Cardiac fibroblast (primary cell): ENCODE measurements at places on chromosomes 6 and 20.

DNA sequence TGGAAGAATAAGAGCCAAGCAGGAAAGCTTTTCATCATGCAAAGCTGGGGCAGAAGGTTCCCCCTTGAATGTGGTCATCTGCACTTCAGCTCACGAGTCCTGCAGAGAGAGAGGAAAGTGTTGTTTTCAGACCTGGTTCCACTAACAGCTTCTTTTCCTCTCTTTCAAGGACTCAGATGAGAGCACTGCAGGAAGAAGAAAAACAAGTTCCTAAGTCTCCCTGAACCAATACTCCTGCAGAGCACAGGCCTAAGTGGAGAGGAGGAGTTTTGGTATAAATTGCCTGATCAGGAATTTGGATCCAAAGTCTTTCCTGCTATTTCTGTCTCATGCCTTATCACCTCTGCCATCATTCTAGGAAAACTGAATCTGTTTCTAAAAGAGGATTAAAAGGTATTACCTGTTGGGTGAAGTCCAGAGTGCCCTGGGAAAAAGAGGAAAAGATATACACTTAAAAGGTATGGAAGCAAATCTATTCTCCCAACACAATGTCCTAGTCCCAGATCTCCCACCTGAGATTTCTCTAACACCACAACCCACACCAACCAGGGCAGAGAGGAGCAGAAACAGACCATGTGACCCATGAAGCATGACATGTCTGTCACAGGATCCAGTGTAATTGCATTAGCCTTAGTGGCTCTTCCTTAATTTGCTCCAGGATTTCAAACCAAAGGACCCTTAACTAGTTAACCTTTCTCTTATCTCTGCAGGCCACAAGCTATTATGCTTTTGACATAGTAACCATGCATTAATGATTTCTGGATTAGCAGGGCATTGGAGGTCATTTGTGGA lies 12.2 kb downstream of the HLA-DRB5 start:
- no peak for DNase-seq

DNA sequence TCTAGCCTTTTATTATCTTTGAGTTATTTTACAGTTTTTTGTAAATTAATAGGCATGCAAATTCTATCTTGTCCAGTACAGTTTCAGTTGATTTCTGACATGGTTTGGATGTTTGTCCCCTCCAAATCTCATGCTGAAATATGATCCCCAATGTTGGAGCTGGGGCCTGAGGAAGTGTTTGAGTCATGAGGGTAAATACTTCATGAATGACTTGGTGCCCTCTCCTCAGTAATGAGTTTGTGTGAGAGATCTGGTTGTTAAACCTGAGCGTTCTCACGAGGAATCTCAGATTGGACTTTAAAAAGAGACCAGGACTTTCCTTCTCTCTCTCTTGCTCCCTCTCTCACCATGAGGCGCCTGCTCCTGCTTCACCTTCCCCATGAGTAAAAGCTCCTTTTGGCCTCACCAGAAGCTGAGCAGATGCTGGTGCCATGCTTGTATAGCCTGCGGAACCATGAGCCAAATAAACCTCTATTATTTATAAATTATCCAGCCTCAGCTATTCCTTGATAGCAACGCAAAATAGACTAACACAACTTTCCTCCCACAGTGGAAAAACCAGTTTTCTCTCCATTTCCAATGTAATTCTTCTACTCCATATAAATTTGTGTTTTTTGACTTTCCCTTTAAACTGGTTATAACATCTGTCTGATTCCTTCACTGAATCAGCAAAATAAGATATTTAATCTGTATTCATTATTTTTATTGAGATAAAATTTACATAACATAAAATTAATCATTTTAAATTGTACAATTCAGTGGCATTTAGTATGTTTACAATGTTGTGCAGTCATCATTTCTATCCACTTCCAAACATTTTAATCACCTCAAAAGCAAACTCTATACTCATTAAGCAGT lies 78.7 kb upstream of the PRSS16 start:
- DNase-seq, result peak; percentile 48

DNA sequence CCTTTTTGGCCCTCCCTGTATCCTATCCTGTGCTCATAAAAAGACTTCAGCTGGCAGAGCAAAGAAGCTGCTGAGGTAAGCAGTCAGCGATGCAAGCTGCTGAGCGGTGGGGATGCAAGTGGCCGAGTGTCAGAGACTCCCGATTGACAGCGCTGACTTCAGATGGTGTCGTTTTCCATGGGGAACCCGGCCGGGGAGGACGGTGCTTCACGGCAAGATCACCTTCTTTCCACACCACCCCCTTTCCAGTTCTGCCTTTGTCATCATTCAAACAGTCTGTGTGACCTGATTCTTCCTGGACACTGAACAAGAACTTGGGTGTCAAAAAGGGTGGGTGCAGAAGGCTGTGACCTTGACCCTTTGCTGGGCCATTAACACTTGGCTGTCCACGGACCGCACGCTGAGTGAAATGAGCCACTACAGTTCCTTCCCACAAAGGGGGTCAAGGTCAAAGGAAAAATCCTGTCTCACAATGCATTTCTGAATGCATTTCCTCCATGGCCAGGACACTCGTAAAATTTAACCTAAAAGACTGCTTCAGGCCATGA lies 52.9 kb upstream of the UNC93A start:
- DNase-seq, result no peak

GRCh38 chr6:143264379-143264778 lies 186.1 kb downstream of the ADAT2 start:
- no peak for DNase-seq

DNA sequence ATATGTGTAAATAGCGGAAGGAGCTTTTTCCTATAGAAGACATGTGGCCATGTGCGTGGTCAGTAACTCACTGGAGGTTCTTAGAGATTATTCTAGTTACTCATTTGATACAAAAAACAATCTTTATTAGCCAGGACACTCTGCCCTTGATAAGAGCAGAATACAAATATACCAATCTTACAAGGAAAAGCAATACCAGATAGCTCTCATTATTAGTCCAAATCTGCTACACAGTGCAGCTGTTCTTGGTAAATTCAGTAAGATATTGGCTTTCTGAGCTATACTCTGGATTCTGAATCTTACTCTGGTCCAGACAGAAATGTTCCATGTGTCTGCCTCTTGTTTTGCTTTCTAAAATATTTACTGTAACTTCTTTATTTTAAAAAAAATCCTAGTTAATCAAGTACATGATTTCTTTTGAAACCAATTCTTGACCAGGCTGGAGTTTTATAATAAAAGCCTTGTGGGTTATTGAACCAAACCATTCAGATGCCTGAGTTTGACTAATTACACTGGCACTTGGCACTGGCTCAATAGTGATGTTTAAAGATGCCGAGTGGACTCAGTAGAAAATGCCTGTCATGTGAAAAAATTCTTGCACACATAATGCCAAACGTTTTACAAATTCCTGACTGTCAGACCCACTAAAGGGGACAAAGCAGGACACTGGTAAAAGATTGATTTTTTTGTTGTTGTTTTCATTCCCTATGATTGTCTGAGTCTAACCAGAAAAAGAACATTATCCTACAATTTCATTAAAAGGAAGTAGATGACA lies 242.8 kb upstream of the TCF21 start:
- peak; percentile 58 for DNase-seq

DNA sequence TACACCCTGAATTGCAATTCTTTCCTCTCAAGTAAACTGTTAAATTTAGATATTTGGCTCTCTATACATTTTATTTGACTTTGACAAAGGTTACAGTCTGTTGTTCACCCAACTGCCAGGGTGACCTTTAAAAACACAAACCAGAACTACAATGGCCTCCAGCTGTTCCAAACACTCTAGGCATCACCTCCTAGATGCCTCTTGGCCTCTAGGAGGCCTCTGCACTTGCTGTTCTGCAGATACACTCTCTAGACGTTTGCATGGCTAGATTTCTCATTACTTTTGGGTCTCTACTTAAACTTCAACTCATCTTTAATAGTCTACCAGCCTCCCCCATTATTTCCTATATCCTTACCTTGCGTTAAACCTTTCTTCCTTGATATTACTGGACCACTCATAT lies 102.8 kb upstream of the BEND3 start:
- no peak for DNase-seq

- no peak for DNase-seq
Measured at GRCh38 chr6:45160305-45160704, 167.8 kb upstream of the RUNX2 start.

DNA sequence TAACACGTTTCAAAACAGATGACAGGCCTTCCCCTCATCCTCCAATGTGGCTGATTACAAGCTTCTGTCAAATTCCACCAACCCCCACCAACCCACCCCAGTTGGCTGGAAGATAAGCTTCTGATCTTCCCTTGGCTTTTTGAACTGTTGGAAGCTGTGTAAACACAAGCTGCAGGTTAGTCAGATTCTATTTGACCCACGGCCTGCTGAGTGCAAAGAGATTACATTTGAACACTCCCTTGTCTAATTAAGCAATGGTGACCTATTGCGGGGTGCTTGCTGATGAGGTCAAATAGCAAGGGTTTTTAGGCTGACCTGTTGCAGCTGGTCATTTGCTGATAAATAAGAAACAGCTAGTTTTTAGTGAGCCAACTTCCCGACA lies 379.7 kb downstream of the BMP2 start:
- no peak for DNase-seq

DNA sequence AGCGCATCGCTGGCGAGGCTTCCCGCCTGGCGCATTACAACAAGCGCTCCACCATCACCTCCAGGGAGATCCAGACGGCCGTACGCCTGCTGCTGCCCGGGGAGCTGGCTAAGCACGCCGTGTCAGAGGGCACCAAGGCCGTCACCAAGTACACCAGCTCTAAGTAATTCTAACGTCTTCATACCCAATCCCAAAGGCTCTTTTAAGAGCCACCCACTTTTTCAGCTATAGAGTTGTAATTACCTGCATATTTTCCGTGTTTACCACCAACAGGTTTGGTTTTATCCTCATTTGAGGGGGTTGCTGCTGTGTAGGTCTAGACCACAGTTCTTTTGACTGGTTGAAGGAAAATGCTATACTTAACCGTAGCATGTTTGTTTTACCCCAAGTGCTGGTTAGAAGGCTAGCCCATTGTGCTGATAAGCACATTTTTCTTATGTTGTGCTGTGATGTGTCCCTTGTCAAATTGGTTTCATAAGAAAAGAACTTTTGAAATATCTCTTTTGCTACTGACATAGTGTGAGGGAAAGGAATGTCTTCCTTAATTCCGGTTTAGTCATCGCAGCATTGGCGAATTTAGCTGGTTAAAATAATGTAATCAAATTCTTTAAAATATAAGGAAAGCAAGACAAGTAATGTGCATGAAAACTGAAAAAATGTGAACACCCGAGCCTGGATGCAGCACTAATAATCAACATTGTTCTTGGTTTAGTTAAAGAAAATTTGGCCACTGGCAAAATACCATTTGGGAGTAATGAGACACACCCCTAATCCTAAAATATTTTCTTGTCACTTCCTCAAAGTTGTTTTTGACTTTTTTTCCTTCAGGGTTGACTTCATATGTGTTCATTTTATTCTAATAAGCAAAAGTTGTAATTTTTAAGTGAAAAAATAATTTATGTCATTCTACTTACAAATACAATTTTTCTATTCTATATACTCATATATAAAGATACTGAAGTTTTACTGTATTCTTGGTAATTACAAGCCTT lies 112.8 kb downstream of the HFE start:
- peak; percentile 64 for DNase-seq

- no peak for DNase-seq
Measured at GRCh38 chr20:58817748-58818147, 33.0 kb downstream of the GNAS-AS1 start.

- DNase-seq, result no peak
Measured at GRCh38 chr6:4347877-4348276, 212.5 kb upstream of the ECI2 start.

DNA sequence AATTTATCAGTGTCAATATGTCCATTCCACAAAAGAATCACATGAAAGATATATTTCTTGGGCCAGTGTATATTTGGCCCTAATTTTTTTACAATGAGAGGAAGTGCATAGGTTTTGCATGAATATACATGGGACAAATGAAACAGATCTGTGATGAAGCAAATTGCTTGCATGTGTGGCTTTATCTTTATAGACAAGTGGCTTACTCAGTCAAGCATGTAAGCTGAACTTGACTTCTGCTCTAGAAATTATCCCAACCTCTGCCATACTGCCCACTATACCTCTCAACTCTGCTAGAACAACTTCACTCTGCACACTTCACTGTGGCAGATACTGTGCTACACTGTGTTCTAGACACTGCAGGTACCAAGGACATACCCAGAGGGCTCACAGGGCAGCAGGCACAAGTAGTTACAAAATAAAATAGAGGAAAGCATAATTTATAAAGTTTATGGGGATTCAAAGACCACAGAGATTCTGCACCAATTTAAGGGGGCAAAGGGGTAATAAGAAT lies 349.2 kb upstream of the HSF2 start:
- DNase-seq, result no peak

- no peak for DNase-seq
Measured at GRCh38 chr20:15842872-15843271, 730.4 kb downstream of the KIF16B start.

GRCh38 chr6:109237077-109237985 lies 142.0 kb downstream of the CEP57L1 start:
- DNase-seq, result no peak

DNA sequence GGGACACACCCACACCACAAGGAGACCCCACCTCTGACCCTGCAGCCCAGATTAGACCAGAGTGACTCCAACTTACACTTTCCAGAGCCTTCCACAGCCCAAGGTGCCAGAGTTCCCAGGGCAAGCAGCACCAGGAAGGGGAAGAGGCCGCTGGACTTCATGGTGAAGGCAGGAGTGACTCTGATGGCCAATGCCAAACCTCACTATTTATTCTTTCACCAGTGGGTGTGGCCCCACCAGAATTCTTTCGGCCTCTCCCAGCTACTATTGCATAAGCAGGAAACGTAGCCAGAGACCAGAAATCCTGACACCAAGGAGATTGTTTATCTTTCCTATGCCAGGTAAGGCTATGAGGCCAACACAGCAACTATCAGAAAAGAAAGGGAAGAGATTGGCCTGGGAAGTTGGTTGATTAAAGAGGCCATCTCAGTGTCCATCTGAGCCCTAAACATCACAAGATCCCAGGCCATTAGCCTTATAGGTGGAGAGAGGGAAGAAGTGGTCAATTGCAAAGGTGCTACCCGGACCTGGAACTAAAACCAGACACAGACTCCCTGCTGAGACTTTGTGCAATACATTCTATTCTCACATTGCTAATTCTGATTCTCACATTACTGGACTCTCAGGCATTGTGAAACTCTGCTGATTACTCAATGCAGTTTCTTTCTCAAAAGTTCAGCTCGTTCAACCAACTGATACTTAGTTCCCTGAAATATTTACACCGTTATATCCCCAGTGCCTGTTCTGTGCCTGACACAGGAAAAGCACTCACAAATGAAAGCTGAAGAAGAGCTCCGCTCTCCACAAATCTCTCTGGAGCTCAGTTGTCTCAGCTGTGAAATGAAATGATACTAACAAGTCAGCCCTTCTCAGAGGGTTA lies at the start of gene SLPI:
Gene SLPI (minus strand): TSS at position 182 of the 880 bp plus-strand sequence. CDS start 21 bp downstream, at position 161.
- DNase-seq, result peak; percentile 61

GRCh38 chr6:139695361-139695760 lies 320.9 kb upstream of the CITED2 start:
- DNase-seq, result no peak

- no peak for DNase-seq
Measured at GRCh38 chr6:170449835-170450753, 103.0 kb downstream of the PSMB1 start.

- peak; percentile 32 for DNase-seq
Measured at GRCh38 chr6:53888931-53889330, 94.1 kb downstream of the LRRC1 start.

- no peak for DNase-seq
Measured at GRCh38 chr6:111673937-111674336, 68.3 kb upstream of the TRAF3IP2 start.

- DNase-seq, result no peak
Measured at GRCh38 chr6:75446241-75446880, 47.2 kb downstream of the FILIP1 start.
